ENCODE measurements at places on chromosomes 5 and 9.

DNA sequence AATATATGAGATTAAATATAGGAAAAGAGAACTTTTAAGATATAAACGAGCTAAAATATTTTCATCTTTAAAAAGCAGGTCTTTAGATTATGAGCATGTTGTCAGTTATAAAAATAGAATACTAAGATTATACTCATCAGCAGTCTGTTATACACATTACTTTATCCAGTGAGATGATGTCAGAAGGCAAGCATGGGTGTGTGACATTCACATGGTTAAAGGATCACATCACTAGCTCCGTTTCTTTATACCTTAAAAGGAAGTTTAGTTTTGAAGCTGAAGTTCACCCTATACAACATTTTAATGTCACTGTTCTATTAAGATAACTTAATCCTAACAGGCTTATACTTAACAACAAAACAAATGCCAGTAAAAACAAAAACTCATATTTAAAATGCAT is 59.6 kb downstream of the RICTOR start:
- no peak for DNase-seq

GRCh38 chr9:83372957-83373356 is 165.2 kb downstream of the FRMD3 start:
- no peak for DNase-seq

- no peak for DNase-seq
Observed at GRCh38 chr5:42995360-42995751, 44.8 kb downstream of the ANXA2R start.

- DNase-seq: no peak
Observed at GRCh38 chr5:149445739-149446369, 66.8 kb upstream of the IL17B start.

GRCh38 chr5:172920447-172920849 is 38.8 kb upstream of the RPL26L1 start:
- DNase-seq: no peak

DNA sequence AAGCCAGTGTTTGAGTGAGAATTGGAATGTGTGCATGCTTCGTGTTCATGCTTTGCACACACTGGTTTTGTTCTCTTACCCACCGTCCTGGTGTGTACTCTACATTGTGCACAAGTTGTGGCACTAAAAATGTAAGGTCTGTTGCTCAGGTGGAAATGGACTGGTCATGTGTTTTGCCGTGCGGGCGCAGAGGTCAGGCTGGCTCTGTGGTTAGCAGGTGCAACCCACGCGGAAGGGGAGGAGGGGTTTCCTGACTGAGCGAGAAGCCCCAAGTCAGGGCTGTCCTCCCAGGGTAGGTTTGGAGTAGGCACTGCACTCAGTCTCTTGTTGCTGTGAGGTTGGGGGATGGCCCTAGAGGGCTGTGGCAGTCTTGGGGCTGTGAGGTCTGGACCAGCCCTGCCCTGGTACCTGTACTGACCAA is 86.6 kb downstream of the EHMT1 start:
- no peak for DNase-seq

DNA sequence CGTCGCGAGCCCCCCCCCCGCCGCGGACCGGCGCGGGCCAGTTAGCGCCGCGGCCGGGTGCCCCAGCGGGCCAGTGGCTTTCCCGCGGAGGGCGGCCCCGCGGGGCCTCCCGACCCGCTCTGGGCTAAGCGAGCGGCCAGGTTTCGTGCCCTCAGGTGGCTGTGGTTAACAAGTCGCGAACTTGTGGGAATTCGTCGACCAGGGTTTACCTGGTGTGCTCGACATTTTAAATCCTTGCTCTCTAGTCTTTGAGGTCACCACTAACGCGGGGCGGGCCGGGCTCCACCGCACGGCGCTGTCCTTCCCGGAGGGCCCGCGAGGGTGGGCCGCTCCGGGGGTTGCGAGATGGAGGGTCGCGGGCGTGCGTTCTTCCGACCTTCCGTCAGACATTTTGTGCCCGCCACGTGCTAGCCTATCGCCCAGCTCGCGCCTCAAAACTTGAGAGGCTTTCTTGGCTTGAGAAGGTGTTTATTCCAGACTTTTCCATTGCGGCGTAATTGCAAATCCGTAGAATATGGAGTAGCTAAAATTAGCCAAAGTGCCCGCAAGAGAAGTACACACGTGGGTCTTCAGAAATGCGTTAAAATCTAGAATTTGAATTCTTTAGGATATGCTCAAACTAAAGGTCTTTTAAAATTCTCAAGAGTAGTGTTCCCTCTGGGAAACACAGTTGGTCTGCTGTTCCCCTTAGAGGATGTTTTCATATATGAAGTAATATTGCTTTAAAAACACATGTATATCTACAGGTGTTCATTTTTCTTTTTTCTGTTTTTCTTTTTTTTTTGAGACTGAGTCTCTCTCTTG is 2.1 kb downstream of the ANP32B start:
- DNase-seq: no peak

DNA sequence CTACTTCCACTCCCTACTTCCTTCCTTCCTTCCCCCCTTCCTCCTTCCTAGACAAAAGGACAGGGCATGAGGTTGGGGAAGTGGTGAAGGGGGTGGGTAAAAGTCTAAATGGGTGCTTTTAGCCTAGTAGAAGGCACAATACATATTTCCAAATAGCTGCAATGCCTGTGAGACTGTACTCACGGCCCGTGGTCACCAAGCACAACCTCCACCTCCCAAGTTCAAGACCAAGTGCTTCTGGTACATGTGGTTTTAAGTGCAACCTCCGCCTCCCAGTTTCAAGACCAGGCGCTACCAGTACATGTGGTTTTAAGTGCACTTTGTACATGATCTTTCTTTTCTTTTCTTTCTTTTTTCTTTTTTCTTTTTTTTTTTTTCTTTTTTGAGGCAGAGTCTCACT is 14.5 kb upstream of the NTNG2 start:
- DNase-seq: no peak

GRCh38 chr5:171437286-171437821 is 17.9 kb downstream of the FGF18 start:
- DNase-seq: no peak

DNA sequence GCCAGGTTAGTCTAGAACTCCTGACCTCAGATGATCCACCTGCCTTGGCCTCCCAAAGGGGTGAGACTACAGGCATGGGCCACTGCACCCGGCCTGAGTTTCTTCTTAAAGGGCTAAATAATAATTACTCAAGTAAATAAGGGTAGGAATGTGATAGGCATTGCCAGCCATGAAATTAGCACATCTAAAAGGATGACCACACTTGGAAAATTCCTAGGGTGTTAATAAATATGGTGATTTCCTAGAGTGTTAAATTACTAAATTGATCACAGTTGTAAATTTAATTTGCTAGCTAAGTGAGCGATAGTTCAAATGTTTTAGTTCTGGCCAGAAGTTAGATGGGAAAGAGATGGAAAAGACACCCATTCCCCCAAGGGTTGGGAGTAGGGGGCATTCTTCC is 53.4 kb downstream of the UBAP1 start:
- DNase-seq: no peak

- DNase-seq: no peak
Observed at GRCh38 chr5:143062379-143062778, 292.2 kb downstream of the ARHGAP26 start.

- no peak for DNase-seq
Observed at GRCh38 chr5:76402886-76403765, at the start of gene IQGAP2. IQGAP2 (plus strand) TSS chr5:76403285; CDS start chr5:76403546, 261 bp downstream.

DNA sequence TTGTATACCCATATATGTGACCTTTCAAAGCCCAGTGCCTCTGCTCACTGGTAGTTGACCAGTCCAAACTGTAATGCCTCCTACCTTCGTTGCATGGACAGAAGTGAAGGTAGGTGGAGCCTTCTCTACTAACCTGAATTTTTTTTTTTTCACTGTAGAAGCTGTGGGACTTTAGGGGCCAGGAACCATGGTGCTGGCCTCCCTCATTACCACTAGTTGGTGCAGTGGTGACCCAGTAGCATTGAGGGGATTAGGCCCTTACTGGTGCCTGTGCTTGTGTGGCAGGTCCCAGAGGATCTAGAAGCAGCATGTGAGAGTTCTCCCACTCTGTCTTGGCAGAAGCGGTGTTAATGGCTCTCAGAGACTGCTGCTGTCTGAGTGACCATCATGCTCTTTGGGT is 2.3 kb downstream of the RALGPS1 start:
- DNase-seq: no peak

- DNase-seq: no peak
Observed at GRCh38 chr5:79955356-79955895, 35.6 kb downstream of the MTX3 start.

GRCh38 chr9:102209176-102209575 is 470.7 kb upstream of the GRIN3A start:
- no peak for DNase-seq

DNA sequence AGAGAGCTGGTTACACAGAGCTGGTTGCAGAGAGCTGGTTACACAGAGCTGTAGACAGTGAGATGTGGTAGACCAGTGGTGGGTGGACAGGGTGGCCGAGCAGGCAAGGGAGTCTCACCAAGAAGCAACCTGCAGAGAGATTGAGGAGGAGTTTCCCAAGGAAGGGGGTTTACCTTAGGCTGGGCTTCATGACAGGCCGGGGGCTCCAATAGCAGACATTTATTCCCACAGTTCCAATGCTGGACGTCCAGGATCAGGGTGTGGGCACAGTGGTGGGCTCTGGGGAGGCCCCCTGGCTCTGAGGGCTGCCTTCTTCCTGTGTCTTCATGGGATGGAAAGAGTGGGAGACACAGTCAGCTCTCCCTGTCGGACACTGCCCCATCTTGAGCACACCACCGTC is 386.9 kb upstream of the IRX4 start:
- DNase-seq: no peak

GRCh38 chr5:14408969-14409586 is 172.5 kb upstream of the OTULINL start:
- no peak for DNase-seq

GRCh38 chr5:173807181-173807655 is 80.9 kb upstream of the CPEB4 start:
- DNase-seq: no peak

DNA sequence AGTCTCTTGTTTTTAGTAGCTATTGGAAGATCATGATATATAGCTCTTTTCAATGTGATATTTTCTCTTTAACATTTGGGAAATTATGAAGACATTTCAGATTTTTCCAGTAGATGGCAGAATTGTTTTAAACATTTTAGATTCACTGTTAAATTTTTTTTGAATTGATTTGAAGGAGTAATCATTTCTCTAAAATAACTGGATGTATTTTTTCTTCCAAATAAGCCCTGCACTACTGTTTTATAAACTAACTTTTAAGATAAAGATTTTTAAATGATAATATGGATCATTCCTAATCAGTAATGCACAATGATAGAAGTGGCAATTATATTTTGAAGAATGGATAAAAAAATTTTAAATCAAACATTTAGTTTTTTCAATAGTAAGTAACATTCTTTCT is 14.2 kb downstream of the NDUFAF2 start:
- DNase-seq: no peak

DNA sequence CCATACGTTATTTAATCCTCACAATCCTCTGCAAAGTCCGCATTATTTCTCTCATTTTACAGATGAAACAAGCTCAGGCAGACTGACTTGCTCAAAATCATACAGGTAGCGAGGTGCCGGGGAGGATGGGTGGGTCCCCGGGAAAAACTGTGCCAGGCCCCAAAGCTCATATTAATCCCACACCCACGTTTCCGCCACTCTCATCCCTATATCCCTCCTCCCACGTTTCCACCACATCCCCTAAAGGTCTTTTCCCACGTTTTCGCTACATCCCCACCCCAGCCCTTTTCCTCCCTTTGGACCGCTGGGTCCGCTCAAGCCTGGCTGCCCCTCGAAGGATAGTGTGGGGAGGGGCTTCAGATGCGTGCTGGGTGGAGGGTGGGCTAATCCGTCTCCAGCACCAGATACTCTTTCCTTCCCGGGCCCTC is 434 bp upstream of the FSD1L start:
- DNase-seq: no peak

- DNase-seq: no peak
Observed at GRCh38 chr9:17578577-17578910, 322 bp upstream of the SH3GL2 start.

DNA sequence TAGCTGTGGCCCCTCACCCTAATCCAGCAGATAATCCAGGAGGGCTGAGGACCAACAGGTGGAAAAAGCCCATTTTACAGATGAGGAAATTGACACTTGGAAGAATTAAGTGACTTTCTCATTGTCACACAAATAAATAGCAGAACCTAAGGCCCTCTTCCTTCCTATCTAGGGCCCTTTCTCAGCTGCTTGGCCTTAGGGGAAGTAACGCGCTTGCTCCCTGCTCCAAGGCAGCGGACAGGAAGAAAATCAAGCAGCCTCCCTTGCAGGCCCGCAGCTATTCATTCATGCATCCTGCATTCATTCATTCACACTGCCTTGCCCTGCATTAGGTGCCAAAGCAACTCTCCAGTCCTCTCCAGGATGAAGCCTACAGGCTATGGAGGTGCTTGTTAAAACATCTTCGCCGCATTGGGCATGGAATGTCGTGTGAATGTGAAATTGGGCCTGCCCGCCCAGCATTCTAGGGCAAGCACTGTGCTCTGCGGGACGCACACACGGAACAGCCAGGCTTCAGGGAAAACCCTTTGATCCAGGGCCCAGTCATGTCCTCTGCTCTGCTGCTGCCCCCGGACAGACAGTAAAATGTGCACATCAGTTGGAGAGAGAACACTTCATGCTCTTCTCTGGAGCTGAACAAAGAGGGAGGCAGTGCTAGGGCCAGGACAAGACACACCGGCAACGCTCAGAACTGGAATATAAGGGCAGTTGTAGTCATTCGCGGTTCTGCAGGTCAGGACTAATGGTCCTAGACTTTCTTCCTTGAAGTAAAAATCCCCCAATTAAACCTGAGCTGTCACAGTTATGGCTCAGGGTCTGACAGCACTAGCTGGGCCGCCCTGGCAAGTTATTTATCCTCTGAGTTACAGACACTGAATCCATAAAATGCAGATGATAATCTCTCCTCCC is 166.0 kb downstream of the COL23A1 start:
- no peak for DNase-seq

- no peak for DNase-seq
Observed at GRCh38 chr9:135414293-135414692, 65.3 kb upstream of the PPP1R26 start.

GRCh38 chr5:132611965-132612364 is 46.0 kb upstream of the IL13 start:
- no peak for DNase-seq

- no peak for DNase-seq
Observed at GRCh38 chr9:5450359-5451091, at the start of gene CD274. CD274 (plus strand) TSS chr9:5450542; CDS start chr9:5456114, 5,572 bp downstream.

DNA sequence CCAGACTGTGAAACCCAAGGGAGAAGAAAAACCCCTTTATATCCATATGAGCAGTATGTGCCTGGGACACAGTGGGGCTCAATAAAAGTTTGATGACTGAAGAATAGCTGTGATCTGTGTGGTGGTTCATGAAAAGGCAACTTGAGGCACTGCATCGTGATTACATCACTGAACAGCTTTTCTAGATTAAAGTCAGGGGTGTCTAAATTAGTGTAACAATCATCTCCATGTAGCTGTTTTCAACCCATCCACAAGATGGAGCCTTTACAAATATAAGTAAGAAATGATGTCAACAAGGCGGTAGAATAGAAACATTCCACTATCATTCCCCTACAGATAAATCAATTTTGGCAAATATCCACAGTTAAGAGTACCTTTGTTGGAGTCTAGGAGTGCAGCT is 55.5 kb downstream of the PRRC1 start:
- no peak for DNase-seq

DNA sequence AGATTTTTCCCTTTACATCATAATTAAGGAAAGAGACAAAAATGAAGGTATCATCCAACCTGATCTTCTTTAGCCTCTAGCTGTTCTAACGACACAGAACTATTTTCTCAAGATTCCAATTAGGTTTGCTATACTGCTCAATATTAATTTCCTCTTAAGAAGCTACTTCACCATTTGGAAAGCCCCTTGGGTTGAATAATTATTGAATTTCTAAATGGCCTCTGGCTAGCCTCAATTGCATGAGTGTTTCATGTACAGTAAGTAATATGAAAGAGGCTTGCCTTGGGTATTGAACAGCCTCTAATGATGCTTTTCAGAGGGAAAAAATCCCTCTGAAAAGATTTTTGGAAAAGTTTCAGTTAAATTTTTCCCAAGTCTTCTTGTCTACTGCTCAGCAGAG is 3.7 kb upstream of the MOB3B start:
- DNase-seq: no peak
